ENCODE measurements at places on chromosomes 7 and 10. TPM values are rescaled to one million over a fixed set of nuclear protein-coding genes. Genes with fewer than 3 reads are reported as not detected.

The MLXIPL gene
- 3.3 TPM for total RNA-seq

The CDH23 gene
- total RNA-seq, result 43.0 TPM

- DNase-seq, result no peak
Observed at GRCh38 chr10:133050371-133050770, 37.4 kb upstream of the ADGRA1 start.

DNA sequence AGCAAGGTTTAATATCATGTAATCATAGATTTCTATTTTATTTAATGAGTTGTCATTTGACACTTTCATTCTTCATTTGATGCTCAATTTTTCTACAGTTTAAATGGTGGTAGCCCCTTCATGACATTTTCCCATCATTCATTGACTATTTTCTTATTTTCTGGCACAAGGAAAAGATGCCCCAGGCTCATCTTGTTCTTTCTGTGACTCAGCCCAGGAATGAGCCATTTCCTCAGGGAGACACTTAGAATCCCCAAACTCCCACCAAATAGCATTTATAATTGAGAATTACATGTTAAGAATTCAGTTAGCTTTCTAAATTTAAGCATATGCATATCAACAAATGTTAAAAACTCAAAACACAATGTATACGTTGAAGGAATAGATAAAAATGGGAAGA lies 222.3 kb downstream of the KIF20B start:
- no peak for DNase-seq

DNA sequence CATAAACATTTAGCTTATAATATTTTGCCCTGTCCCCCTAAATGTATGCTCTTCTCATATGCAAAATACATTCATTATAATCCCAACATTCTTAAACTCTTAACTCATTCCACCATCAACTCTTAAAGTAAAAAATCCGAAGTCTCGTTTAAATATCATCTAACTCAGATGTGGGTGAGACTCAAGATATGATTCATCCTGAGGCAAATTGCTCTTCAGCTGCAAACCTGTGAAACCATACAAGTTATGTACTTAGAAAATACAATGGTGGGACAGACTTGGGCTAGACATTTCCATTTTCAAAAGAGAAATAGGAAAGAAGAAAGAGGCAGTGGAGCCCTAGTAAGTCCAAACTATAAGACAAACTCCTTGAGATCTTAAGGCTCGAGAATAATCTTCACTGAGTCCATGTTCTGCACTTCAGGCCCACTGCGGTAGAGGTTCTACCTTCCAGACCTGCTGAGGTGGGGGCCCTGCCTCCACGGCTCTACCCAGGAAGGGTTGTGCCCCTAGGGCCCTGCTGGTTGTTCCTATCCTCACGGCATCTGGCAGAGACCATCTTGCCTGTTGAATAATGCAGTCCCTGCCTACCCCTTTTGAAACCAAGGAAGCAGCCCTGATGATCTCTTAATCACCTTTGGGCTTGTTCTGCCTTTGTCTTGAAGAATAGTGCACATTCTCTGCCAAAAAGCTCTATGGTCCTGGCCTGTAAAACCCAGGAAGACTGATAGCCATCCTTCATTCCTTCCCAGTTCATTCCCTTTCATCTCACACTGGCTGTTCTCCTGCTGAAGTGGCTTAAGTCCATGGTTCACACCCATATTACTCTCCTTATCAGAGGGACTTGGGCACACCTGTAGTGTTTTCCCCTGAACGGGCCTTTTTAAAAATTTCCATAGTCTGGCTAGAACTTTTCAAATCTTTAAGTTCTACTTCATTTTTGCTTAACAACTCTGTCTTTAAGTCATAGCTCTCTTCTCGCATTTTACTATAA lies 37.3 kb downstream of the INPP5F start:
- DNase-seq, result no peak

- no peak for DNase-seq
Observed at GRCh38 chr10:106573106-106573505, 591.4 kb downstream of the SORCS1 start.

- DNase-seq, result no peak
Observed at GRCh38 chr7:36583318-36583717, 141.0 kb downstream of the AOAH start.
